ENCODE measurements at places on chromosomes 3 and 15.

DNA sequence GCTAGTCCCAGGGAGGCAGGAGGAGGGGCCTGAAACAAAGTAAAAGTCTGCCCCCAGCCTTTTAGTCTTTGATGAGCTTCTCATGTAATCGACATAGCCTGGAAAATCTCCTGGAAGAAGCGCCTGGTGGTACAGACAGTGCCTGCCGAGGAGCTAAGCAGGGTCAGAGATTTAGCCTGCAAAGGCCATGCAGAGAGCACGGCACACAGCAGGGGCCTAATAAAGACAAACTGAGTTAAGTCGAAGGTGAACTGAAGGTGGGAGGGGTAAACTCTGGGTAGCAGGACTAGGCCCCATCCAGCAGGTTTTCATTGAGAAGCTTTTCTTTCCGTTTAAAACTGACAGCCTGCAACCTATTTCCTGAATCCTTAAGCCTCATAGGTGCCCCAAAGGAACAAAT, 115.5 kb upstream of the ABHD17C start:
- DNase-seq: no peak

DNA sequence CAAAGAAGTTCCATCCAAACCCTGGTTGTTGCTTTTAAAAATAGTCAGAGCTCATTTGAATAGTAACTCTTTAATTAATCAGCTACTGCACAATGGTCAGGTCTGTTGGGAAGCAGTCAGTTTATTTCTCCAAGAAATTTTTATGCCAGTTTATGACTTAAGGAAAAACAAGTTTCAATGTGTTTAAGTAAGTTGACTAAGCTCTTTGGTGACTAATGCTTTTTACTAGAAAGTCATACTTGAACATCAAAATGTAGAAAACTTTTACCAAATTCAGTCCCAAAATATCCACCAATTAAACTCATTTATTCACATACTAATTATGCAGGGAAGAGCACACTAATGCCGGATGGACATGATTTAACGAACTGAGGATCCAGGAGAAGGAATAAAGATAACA, 22.1 kb downstream of the PRICKLE2 start:
- no peak for DNase-seq

GRCh38 chr3:31197941-31198340, 303.5 kb upstream of the GADL1 start:
- no peak for DNase-seq

DNA sequence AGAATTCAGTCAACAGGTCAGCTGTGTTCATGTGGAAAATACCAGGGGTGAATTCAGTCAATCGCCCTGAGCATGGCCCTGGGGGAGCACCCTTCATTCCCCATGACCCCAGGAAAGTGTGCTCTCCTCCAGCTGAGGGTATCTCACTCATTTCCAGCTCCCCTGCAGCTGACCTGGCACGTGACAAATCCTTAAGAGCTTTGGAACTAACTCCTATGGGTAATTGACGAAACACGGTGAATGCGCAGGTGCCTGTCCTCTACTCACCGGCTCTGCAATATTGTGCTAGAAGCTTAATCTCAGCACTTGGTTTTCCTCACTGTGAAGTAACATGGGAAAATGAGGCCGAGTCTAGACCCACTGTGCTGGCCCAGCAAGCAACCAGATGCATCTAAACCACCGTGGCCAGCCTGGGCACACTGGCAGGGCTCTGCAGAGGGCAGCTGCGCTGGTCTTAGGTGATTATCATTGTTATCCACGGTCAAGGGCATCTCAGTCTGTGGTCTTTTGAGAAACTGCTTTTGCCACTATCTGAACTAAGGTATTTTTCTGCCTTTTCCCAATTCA, 63.1 kb downstream of the SPSB4 start:
- no peak for DNase-seq

- DNase-seq: no peak
Observed at GRCh38 chr15:78492872-78493271, 14.5 kb upstream of the HYKK start.

GRCh38 chr15:101293122-101293521, 1.9 kb downstream of the SNRPA1 start:
- no peak for DNase-seq

DNA sequence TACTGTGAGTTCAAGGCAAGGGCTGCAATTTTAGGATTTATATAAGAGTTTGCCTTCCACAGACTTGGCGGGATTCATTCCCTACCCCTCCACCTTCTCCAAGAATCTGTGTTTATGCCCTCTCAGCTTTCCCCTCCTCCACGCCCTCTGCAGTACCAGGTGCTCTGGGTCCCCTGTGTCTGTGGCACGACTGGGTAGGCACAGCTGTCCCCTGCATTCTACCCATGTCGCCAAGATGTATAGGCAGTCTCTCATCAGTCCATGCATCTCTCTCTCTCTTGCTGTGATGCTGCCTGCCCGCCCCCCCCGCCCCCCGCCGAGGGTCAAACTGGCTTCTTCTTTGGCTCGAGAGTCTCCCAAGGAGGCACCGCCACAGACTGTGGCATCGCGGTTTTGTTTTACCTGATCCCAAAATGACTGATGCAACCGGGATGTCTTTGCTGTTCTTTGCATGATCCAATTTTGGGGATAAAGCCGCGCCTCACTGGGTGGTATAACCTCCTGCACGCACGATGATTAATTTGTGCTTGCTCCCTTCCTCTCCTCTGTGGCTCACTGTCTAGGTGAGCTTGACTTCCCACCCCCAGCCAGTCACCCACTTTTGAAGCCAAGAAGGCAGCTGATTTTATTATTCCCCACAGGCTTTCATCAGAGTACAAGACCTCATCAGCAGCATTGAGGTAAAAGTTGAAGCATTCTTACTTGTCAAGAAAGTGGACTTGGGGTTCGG, 43.7 kb downstream of the EFCAB12 start:
- DNase-seq: no peak

GRCh38 chr15:35583863-35584528, 38.0 kb upstream of the DPH6 start:
- no peak for DNase-seq

DNA sequence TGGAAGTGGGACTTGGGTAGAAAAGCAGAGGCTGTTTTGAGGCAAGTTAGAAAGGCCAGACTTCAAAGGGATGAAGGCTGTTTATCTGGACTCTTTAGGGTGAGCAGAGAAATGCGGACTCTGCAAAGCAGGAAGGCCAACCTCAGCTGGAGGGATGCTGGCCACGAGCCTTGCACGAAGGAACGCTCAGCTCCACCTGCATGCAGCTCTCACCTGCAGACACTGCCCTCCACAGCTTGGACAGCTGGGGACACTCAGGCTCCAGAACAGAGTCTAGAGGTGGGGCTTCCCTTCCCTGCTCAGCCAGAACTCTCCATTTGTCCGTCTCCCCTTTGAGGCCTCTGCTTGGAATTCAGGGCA, 229.7 kb downstream of the ADAMTS17 start:
- DNase-seq: no peak

DNA sequence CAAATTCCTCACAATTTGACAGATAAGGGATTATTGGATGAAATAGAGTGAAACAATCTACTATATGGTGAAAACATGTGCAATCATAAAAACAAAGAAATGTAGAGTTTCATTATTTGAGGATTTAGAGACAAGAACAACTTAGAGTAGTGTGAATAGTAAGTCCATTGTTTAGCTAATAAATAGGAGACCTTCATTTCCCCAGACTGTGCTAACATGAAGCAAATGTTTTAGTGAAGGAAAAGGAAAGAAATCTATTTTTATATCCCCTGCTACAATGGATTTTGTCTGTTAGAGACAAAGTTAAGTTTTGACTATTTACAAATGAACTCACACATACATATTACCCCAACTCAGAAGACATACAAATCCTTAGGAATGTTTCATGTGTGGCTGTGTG, 77.8 kb downstream of the EFL1 start:
- no peak for DNase-seq

DNA sequence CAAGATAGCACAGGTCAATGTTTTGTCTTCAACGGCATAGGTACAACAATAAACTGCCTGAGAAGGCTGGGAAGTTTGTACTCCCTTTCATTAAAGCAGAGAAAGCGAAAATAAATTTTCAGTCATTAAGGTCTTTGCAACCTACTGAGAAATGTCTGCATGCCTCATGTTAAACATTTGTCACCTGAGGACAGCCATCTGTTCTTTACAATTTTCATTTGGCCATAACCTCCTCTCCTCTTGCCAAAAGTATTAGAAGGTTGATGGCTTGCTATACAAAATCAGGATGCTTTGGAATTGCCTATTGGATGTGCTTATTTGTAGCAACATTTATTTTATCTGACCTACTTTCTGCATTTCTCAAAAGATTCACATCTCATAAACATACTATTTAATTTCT, 122.7 kb downstream of the GOLIM4 start:
- DNase-seq: no peak

GRCh38 chr15:31472636-31473384, 146.2 kb downstream of the KLF13 start:
- peak; percentile 46 for DNase-seq

DNA sequence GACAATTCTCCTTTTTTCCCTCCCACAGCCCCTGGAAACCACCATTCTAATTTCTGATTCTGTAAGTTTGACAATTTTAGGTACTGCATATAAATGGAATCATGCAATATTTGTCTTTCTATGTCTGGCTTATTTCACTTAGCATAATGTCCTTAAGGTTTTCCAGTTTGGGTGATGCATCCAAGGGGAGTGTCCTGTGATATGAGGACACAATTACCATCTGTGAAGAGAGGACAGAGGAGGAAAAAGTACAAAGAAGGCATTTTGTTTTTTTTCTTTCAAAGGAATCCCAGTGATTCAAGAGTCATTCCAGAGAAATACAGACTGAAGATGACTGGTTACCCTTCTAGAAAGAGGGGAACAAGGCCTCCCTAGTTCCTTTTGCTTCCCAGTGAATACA, 514.7 kb upstream of the TGFBR2 start:
- no peak for DNase-seq

DNA sequence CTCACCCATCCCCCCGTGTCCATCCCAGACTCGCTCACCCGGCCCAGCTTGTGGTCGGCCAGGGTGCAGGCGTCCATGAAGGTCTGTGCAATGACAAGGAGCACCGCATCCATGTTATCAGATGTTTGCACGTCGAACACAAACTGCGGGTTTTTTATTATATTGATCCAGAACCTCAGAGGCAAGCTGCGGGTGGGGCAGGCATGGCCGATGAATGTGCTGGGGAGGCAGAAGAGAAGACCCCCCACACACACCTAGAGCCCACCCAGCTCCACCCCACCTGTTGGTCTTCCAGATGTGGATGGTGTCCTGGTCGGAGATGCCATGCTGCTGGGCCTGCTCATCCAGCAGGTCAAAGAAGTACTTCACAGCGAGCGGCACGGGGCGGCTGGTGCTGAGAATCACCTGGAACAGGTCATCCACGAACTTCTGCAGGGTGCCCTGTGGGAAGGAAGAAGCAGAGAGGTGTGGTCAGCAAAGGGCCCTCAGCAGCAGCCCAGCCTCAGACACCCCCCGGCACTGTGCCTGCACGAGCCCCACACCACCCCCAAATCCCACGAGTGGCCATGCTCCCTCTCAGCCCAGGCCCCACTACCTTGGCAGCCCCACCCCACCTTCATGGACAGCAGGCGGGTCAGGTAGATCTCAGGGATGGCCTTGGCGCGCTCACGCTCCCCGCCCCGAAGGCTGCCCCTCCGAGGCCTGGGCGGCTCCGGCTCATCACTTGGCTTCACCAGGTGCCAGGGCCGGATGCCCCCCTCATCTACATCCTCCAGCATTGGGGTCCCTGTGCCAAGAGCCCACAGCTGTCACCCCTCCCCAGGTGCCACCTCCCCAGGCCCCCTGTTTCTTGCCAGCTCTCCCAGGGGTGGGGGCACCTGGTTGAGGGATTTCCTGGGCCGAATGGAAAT, 20.3 kb downstream of the PLXNB1 start:
- no peak for DNase-seq

- no peak for DNase-seq
Observed at GRCh38 chr3:160464321-160464720, 14.7 kb upstream of the TRIM59 start.

DNA sequence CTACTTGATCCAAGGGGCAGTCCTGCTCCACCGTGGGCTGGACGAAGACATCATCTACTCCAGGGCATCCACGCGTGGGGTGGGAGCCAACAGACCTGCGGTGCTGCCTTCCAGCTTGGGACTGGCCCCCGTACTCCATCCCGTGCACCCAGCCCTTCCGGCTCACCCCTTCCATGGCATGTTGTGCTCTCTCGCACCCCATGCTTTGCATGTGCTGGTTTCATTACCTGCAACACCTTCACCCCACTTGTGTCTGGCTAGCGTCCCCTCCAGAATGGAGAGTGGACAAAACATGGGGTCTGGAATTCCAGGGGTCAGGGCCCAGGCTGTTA, 30.2 kb downstream of the SEMA7A start:
- no peak for DNase-seq

- DNase-seq: no peak
Observed at GRCh38 chr3:58535531-58536500, 1.2 kb downstream of the ACOX2 start.

GRCh38 chr3:147943265-147943945, 534.2 kb downstream of the ZIC1 start:
- no peak for DNase-seq

- no peak for DNase-seq
Observed at GRCh38 chr3:49734752-49735151, 11.0 kb upstream of the GMPPB start.

DNA sequence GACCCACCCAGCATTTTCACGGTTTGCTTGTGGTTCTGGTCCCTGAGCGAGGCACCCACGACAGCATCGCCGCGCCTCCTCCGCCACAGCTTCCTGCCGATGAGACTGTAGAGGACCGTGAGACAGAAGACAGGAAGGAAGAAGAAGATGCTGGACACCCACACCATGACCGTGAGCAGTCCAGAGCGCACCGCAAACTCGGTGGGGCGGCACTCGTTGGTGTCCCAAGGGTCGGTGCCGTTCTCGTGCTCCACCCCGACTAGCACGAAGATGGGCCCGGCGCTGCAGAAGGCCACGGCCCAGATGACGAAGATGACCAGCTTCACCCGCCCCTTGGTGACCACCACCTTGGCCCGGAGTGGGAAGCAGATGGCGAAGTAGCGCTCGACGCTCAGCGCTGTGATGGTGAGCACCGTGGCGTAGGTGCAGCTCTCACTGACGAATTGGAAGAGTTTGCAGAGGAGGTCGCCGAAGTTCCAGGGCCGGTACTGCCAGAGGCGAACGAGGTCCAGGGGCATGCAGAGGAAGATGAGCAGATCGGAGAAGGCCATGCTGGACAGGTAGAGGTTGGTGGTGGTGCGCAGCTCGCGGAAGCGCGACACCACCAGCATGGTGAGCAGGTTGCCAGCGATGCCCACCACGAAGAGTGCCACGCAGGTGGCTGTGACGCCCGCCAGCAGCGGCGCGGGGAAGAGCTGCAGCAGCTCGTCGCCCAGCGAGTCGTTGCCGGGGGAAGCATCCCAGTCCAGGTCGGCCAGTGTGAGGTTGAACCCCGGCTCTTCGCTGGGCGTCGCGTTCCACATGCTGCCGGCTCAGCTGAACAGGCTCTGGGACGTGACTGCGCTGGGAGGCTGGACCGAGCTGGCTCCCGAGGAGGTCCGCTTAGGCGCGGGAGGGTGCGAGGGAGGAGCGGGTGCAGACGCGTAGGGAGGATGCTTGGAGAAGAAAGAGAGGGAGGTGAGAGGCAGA, at the start of gene GHSR:
Gene GHSR, minus strand, starts transcription at position 846 of the 969 bp plus-strand sequence. Its CDS starts 43 bp downstream, at position 803.
- DNase-seq: no peak

- DNase-seq: peak; percentile 8
Observed at GRCh38 chr3:195450731-195451229, 8.0 kb upstream of the ACAP2 start.

- DNase-seq: no peak
Observed at GRCh38 chr3:65672871-65673815, 365.6 kb downstream of the MAGI1 start.

Measured in CD4-positive, alpha-beta T cell treated with Interferon gamma for 1 hour (primary cell).